ENCODE measurements at places on chromosomes 7 and 10.

DNA sequence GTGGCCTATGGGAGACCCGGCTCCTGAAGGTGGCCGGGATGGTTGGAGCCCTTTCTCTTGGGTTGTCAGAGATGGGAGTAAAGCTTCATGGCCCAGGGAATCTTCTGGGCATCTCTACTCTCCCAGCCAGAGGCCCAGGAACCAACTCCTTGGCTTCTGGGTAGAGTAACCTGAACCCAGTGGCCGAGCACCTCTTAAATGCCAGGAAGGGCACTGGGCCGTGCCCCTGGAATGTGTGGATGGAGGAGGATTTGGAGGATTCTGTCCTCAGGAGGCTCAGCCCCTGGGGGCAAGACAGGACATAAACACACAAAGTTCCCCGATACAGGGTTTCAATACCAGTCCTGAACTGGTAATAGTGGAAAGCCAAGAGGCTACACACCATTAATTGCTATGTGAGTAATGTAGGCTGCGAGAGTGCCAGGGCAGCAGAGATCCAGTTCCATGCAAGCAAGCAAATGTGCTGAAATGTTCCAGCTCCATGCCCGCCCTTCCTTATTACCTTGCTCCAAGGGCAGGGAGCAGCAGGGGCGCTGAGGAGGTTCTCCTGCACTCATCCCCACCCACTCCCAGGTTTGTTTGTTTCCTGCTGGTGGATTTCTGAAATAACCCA, 1.2 kb downstream of the PALD1 start:
- DNase-seq: no peak

- DNase-seq: peak; percentile 66
Measured at GRCh38 chr7:143882604-143883078, 19.3 kb downstream of the TCAF1 start.

DNA sequence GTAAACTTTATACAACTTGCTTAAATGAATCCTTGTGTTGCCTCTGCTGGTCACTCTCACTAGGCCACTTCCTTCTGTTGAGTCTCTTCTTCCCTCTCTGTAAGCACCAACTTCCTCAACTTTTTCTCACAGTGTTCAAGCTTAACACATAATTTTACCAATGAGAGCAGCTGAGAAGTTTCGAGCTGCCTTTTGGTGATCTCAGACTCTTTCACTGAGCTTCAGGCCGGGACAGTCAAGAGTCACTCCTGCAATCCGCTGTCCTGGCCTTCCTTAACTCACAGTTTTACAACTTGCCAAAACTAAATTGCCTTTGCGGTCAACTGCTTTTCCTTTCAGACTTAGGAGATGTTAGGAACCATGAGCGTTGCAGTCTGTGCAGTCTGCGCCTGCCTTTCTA, 47.4 kb downstream of the PRPF18 start:
- DNase-seq: no peak

- no peak for DNase-seq
Measured at GRCh38 chr7:117777335-117778142, 95.7 kb downstream of the CTTNBP2 start.

DNA sequence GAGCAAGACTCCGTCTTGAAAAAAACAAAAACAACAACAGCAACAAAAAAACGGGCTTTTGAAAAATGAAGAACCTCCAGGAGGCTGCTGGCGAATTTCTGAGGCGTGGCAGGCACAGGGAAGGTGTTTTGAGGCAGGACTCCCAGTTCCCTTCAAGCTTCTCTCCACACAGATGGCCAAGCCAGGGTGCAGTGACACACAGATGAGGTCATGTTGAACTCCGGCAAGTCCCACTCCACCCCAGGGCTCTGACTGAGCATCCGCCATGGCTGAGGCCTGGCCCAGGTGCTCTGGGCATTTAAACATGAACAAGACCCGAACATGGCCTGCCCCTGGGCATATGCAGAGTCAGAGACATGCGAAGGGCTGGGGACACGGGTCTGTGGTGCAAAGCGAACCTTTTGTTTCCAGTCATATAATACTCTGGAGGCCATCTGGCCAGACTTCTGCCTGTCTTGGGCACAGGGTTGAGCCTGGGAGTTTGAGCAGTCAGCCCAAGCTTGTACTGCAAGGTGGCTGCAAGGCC, 514.6 kb upstream of the FOXK1 start:
- no peak for DNase-seq

DNA sequence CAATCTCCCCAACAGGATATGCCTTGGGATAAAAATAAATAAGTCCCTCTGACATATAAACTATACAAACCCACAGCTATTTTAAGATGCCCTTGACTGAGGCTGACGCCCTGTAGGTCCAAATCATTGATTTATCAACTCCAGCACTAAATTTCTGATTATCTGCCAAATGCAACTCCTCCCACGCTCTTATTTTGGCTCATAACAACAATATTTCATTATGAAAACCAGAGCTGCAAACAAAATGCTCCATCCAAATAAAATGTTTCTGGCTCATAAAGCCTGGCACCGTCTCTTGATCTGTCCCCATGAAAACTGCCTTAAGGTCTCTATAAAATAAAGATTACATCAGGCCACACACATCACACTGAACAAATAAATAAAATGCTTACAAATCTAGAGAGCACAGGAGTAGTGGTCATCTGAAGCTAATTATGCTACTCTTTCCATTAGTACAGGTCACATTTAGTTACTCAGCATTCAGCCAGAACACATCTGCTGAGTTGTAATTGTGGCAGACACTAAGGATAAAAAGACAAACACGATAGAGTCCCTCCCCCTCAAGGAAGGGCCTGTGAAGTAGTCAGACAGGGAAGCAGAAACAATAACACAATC, 28.8 kb downstream of the CACUL1 start:
- no peak for DNase-seq

DNA sequence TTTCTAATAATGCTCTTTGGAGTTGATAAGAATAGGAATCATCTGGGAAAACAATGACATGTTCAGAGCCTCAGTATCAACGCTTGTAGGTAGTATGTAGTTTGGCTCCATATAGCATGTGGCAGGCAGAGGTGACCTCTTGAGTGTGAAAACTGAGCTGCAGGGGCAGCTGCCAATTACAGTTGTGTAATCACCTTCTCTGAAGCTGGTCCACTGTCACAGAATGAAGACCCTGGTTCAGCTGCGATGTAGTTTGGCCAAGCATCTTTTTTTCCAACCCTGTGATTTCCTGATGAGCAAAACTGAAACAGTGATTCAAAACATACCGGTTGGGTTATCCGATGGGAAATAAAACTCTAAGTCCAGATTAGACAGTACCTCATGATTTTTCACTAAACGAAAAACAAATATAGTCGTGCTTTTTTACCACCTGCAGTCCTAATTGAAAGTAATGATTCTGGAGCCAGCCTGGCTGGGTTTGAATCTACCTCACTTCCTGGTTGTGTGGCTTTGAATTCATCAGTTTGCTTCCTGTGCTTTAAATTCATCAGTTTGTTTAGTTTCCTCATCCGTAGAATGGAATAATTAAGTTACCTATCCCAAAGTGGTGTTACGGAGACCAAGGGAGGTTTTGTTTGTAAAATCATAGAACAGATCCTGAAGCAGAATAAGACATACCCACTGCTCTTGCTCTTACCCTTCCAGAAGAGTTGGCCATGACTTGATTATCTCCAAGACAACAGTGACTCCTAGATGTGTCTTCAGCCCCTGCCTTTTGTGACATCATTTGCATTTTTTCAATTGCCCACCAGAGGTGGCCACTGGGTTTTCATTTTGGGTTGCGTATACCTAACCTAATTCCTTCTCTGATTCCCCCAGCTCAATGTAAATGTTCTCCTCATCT, 87.4 kb downstream of the CELF2 start:
- no peak for DNase-seq

DNA sequence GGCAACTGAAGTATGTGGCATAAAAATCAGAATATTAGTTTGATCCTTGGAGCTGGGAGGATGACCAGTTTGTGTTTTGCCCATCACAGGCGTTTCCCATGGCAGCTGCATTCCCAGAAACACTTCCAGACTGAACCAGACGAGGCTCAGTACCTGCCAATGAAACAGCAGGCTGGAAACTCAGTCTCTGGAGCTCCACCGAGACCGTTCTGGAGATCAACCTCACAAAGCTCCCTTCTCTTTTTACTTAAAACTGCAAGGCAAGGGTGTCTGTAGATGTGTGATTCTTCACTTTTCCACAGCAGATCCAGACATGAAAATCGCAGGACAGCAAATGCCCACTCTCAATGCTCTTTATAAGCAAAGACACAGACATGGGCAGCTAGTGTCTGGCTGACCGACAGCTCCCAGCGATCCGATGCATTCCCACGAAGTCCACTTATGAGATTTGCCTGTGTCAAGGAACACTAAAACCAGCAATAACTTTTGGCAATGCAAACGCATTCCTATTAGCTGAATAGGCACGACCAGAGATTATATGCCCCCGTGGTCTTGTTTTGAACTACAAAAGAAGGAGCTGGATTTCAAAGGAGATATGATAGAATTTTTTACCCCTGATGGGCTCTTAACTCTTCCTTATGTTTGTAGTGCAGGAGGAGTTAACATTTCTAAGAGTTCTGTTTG, 72.6 kb downstream of the ADAM12 start:
- DNase-seq: no peak

DNA sequence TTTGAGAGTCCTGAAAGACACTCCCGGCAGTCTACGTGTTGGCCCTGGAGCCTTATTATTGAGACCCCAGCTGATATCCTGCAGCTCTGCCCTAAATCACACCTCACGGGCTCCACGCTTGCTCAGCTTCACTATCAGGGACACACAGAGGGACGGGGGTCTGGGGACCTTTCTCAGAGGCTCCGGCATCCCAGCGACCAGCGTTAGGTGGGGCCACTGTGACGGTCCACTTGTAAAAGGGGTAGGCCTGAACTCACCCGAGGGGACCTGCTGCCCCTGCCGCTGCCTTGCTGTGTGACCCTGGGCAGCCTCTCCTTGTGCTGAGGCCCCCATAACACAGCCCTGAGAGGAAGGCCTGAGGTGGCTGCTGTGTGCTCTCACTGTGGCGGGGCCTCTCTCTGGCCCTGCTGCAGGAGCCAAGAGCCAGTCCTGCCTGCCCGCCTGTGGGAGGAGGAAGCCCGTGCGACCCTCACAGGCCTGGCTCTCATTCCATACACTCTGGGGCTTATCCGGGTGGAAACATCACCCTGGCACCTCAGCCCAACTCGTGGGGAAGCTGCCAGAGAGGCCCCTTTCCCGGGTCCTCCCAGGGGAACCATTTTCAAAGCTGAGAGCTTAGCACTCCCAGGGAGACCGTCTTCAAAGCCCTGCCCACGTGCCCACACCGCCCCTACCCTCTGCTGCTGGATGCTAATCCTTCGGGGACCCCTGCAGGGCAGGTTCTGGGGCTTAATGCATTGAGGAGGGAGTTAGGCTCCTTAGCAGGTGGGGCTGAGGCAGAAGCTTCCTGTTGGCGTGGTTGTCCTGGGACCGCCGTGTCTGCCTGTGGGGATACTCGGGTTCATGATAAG, 21.7 kb downstream of the AQP1 start:
- DNase-seq: peak; percentile 7

DNA sequence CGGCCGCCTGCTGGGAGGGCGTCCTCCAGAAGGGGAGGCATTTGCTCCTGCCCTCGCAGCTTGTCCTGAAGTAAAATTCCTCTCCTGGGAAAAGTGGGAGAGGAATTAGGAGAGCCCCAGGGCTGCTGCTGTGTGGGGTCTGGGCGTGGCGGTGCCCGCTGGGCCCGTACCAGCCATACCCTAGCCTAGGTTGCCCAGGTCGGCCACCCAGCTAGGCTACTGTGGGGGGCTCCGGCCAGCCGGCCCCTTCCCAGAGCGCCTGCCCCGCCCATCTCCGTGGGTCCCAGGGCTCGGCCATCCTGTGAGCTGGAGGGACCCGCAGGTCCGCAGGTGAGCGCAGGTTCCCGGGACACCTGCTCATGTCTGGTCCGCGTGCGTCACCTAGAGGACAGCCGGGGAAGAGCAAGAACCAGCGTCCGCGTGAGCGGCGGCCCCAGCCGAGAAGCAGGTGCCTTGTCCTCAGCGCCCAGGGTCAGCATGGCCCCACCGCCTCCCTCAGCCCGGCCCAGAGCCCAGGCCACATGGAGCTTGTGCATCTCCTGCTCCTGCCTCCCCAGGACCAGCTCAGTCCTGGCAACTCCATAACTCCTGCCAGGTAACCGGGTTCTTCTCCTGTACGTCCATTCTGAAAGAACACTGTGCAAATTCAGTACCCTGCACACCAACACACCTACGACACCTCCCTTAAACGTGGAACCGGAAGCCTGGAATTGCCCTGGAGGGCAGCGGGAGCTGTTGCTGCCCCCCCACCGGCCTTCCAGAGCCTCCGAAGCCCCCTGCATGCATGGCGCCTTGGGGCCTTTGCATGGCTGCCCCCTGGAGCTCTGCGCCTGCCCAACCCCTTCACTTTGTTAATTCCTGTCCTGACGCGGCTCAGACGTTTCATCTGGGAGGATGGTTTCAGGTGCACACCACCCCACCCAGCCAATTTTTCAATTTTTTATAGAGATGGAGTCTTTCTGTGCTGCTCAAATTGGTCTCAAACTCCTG, 22.8 kb upstream of the FOXL3 start:
- no peak for DNase-seq

DNA sequence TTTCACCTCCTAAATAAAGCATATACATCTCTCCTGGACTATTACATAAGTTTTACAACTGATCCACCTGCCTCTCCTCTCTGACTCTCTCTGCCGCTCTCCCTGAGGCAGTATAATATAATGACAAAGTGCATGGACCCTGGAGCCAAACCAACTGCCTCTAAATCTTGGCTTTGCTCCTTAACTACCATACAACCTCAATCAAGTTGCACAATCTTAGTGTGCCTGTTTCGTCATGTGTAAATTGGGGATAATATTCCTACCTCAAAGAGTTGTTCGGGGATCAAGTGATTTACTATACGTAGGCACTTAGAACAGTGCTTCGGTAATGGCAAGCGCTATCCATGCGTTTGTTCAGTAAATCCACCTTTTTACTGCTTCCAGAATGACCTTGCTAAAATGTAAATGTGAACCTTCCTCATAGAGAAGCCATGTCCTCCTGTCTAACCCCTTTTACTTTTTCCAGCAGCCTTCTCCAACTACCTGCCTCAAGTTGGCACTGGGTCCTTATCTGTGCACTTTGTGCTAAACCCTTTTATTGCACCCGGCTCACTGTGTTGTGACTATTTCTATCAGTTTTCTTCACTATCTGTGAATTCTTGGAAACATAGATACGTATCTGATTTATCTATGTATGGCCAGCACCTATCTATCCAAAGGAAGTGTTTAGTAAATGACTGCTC, 30.6 kb upstream of the DLD start:
- DNase-seq: no peak

DNA sequence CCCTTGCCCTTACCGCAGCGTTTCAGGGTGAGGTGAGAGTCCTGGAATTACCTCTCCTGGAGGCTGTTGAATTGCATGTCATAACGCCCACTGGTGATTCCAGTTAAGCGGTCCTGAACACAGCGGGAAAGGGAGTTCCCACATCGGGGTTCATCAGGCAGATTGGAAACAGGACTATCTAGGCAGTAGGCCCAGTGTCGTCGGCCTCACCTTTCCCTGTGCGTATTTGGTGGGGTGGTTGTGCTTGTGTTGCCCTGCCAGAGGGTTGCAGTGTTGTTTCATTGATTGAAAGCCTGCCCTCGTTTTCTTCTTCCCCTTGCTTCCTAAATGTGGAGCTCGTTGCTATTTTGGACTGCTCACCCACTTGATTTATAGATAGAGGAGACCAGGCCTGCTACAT, 10.6 kb upstream of the SUN1 start:
- no peak for DNase-seq
